Hindlimb muscle (tissue), 1 donor: ENCODE measurements at places on chromosomes 11 and 22. TPM values are rescaled to one million over a fixed set of nuclear protein-coding genes. Genes with fewer than 3 reads are reported as not detected.

GRCh38 chr11:63530021-63530420, 6.6 kb upstream of the PLAAT4 start:
- no peak for DNase-seq

NUP160 gene
- 30.6 TPM for polyA plus RNA-seq

TYR gene
- 0.26 TPM for polyA plus RNA-seq

FAM118B gene
- polyA plus RNA-seq, result 17.5 TPM

DNA sequence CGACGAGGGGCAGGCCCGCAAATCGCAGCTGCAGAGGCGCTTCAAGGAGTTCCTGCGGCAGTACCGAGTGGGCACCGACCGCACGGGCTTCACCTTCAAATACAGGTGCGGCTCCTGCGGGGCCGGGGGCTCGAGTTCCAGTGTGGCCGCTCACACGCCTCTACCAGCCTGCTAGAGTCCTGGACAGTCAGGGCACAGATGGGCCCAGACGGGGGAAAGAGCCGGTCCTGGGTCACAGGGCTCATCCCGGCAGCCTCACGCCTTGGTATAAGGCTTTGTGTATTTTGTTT, 506 bp downstream of the MCM5 start:
- DNase-seq, result no peak

C11orf58 gene
- polyA plus RNA-seq, result 176 TPM

DNA sequence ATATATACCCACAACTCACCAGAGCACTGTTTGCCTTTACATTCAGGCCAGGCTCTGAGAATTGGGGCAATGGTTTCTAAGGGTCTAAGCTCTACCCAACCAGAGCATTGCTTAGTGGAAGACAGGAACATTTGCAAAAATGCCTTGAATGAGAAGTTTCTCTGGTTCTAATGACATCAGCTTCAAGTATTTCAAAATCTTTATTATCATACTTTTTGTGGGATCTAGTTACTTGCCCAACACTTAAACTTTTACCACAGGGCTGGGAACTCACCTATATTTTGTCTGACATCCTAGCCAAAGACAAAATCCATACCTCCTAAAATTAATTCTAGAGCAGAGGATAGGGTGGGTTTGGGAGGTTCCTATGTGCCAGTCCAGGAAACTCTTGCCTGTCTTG, 51.5 kb downstream of the INSC start:
- no peak for DNase-seq

DNA sequence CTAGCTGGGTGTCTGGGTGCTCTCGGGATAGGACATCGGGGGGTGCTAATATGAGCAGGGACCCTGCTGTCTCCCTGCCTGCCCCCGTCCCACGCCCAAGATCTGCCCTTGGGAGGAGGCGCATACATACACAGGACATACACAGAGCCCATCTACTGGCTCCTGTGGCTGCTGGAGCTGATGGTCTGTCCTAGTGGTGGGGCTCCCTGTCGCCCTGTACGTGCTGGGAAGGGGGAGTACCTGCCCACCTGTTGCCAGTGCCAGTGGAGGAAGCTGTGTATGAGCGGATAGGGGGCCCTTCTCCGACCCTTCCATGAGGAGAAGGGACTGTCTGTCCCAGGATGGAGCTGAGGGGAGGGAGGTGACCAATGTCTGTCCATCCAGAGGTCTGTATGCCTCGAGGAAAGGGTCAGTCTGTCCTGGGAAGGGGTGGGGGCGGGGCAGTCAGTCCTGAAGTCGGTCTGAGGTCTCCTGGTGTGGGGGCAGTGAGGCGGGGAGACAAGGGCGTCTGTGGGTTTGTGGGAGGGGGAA, 952 bp downstream of the TBC1D10A start:
- no peak for DNase-seq

TMEM86A gene
- polyA plus RNA-seq, result 4.0 TPM

F2 gene
- not detected for polyA plus RNA-seq

DNA sequence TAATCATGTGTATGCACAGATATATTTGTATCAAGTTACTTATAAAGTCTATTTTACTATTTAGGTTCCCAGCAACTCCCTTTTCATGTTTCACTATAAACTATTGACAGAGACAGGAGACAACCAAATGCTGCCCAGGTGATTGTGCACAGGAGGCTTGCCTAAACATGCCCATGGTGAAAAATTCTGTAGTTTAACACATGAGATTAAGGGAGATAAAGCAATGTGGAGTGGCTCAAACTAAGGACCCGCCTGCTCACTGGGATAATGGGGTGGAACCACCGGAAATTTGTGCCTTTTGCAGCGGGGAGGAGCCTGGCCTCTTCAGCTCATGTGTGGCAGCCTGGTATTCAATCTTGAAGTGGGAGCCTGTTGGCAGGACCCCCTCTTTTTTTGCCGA, 459.5 kb upstream of the CNTN5 start:
- DNase-seq, result no peak

DNA sequence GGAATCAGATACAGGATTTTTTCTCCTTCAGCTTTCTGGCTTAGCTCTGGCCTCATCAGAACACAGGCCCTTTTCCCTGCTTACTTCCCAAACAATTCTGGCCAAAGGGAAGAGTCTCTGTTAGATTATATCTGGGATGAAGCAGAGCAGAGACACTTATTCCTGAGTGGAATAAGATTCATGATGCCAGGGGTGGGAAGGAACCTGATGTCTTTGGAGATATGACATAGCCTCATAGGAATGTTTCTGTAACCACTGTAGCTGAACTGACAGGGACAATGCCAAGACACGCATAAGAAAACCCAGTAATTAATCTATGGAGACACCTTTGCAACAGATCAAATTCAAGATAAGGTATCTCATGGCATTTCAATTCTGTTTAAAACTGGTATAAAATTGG, 177.1 kb upstream of the RAG2 start:
- no peak for DNase-seq

TREH gene
- polyA plus RNA-seq, result 0.25 TPM

DNA sequence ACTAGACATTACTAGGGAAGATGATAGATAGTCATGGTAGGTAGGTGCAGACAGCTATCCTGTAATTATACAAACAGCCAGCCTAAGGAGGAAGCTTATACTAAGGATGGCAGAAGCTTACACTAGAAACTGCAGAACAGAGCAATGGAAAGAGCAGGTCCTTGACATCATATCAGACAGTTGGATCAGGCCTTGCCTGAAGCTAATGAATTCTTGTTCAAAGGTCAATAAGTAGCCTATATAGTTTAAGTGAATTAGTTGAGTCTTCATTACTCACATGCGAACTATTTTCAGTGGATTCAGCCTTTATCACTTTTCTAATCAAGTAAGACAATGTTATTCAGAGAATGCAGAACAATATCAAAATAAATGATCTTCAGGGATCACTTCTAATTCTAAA, 22.3 kb upstream of the GRK3 start:
- DNase-seq, result no peak

- no peak for DNase-seq
Measured at GRCh38 chr11:58688789-58689503, 42.8 kb downstream of the GLYAT start.

DNA sequence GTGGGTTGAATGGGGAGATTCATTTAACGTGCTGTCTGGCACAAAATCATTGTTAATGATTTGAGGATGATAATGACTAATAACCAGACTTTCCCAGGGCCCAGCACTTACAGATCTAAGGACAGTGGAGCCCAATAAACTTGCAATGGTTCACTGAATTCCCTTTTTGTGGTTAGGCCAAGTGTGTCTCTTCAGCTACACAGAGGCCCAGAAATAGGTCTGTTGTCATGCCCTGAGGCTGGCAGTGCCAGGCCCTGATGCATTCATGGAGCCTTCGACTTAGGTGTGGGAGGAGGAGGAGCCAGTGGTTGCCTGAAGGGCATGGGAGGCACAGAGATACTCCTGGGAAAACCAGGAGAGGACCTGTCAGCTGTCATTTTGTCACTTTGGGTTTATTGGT, 56.1 kb downstream of the KIAA1671 start:
- no peak for DNase-seq

DNA sequence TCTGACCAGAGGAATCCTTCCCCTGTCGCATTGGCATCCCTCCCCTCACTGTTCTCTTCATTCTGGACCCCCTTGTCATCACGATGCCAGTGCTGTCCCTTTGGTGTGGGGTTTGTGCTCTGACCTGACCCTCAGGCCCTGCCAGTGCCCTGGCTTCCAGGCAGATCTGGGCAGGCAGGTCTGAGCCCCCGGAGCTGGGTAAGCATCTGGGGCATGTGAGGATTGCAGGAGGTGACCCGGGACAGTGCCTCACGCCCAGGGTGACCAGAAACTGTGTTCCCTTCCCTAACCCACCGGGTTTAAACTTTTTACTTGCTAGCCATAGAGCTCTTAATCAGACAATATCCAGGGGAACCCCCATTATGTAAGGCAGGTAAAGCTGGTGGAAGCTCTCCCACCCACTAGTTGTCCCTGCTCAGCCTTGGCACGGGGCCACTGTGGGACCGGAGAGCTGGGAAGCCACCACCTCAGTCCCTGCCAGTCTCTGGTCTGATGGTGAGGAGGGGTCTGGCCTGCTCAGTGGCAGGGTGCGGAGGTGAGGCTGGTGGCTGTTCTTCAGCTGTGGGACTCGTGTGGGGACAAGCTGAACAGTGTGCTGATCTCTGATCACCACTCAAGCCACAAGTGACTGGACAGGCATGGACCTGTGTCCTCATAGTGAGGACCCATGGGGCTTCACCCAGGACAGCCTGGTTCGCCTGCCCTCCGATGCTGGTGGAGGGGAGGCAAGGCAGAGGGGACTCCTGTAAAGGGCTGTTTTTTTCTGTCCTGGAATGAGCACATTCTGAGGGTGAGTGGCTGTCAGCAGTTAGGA, 38.0 kb downstream of the BCR start:
- no peak for DNase-seq

- peak; percentile 62 for DNase-seq
Measured at GRCh38 chr11:65498042-65498726, 661 bp upstream of the MALAT1 start.

DNA sequence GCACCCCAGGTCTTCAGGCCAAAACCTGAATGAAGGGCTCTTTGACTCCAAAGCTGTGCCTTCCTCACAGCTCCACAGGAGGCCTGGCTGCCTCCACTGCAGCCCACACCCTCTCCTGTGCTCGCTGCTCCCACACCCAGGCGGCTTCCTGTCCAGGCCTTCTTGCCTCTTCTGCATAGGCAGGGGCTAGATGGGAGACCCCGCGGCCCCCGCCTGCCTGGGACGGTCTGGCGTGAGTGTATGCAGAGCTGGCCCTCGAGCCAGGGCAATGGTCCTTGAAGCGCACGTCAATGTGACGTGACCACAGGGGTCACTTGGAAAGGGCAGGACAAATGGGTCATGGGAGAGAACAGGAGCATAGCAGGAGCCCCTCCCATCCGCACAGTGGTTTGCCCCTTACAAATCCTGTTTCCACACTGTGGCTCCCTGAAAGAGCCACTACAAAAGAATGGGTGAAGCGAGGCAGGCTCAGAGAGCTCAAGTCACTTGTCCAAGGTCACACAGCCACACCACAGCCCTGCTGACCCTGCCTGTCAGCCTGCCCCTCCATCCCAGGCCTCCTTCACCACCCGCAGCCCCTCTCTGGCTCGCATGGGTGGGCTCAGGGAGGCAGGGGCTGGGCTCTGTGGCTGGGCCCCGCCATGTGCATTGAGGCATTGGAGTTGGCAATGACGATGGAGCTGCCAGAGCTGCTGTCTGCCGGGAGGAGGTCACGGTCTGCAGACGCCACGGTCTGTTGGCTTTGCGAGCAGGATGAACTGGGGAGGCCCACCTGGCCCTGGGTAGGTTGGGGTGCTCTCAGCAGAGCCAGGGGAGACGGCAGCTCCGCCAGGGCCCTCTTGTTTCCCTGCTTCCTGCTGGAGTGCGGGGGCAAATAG, 71.2 kb upstream of the WNT11 start:
- no peak for DNase-seq
